Activated CD4-positive, CD25-positive, alpha-beta regulatory T cell (primary cell): ENCODE measurements at places on chromosomes 16 and 17.

- DNase-seq: no peak
Observed at GRCh38 chr17:61249649-61250299, 149.9 kb upstream of the TBX2 start.

DNA sequence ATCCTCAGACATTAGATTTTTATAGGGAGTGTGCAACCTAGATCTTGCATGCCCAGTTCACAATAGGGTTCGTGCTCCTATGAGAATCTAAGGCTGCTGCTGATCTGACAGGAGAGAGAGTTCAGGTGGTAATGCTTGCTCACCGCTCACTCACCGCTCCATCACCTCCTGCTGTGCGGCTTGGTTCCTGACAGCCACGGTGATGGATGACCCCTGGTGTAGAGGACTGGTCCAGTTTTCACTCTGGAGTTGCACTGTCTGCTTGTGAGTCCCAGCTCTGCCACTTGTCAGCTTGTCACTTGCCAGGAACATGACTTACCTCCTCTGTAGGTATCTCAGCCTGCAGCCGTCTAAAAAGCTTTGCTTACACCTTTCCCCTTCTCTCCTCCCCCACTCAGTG is 214.6 kb downstream of the SNX29 start:
- DNase-seq: no peak

DNA sequence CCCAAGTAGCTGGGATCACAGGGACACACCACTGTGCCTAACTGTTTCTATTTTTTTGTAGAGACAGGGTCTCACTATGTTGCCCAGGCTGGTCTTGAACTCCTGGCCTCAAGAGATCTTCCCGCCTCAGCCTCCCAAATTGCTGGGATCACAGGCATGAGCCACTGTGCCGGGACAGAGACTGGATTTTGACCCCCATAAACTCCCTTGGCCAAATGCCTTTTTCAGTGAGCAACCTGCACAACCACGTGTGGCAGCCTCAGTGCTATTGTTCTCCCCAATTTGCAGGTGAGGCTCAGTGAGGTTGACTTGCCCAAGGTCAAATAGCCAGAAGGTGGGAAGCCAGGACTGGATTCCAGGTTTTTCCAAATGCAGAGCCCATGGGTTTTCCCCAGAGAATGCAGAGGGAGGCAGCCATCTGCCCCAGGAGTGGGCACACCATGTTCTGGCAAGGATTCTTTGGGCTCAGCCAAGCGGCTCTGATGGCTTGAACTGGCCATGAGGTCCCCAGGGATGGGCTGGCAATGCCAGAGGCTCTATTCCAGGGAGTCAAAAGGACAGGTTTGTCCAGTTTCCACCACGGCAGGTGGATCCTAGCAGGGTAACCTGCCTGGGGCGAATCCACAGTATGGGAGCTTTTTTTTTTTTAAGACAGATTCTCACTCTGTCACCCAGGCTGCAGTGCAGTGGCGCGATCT is 1.8 kb downstream of the IL27 start:
- no peak for DNase-seq

- no peak for DNase-seq
Observed at GRCh38 chr17:82871056-82871775, 31.4 kb upstream of the ZNF750 start.

GRCh38 chr16:85935391-85935973 is 36.5 kb downstream of the IRF8 start:
- DNase-seq: no peak

DNA sequence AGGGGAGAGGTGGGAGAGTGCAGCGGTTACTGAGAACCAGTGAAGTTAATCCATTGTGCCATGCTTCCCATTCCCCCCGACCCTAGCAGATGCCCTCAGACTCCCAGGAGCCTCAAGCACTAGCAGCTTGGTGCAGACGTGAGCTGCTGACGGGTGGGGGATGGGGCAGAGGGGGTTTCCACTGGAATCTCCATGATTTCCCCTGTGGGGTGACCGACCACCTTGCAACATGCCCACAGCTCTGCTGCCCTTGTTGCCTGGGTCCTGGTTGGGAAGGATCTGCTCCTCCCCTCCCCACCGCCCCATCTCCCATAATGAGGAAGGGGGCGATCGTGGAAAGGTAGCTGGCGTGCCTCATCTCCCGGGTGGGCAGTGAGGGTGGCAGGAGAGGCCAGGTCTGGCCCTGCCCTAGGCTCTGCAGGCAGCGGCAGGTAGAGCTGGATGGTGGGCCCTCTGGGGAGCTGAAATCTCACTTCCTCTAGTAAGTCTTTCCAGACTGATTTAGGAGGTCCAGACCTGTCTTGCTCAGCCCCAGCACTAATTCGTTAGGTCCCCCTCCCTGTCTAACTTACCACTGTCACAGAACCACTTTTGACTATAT is 9.6 kb downstream of the FLOT2 start:
- no peak for DNase-seq

- DNase-seq: no peak
Observed at GRCh38 chr16:5206331-5206990, 108.9 kb upstream of the EEF2KMT start.

DNA sequence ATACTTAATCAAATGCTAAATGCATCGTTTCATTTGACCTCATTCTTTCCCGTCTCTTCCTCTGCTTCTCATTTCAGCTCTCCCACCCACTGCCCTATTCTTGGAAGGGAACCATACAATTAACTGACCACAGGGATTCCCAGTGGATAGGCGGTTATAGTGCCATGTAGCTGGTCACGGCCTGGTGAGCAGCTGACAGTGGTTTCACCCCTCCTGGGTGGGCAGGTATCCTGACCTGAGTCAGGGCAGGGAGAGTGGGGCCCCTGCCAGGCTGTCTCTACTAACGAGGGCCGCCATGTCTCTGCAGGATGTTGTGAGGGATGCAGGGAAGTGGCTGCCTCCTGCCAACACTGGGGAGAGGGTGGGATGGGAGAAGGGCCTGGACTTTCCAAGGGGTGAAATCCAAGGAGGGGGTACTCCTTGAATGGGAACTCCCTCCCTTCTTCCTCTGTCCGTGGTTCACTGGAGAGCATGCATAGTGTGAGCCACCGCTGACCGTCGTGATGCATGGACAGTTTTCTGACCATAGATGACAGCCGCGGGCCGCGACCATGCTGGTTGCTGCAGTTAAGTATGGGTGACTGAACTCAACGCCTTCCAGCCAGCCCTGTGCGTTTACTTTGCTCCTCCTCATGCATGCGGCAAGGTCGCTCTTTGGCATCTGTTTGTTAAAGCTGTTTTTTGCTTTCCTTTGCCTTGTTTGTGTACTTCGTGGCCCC is 95.9 kb downstream of the RPTOR start:
- DNase-seq: no peak

DNA sequence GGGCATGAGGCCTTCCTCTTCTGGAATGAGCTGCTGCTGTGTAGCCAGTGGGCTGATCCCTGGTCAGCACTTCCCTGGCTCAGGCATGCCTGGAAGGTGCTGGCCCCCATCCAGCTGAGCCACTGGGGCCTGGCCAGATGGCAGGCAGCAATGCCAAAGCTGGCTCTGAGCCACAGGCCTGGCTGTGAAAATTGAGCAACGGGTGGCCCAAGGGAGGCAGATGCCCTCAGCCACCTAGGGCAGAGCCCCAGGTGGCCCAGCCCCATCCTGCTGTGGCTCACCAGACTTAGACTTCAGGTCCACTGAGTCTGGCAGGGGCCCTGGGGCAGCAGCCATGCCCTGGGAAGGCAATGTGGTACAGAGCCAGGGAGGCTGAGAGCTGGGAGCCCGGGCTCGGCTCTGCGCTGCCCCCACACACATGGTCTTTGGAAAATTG is 8.5 kb upstream of the CRHR1 start:
- DNase-seq: no peak

DNA sequence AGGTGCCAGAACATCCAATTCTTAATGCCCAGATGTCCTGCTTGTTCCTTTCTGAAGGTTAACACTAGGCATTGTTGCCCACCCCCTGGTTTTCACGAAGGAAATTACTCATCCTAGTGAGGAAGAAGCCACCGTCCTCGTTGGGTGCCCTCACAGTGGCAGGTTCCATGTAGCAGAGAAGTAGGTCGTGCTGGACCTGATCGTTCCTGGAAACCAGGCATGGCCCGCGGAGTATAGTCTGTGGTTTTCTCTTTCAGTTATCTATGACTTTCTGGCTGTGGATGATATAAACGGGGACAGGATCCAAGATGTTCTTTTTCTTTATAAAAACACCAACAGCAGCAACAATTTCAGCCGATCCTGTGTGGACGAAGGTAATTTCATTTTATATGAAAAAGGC is 16.5 kb downstream of the RGS11 start:
- DNase-seq: no peak
